ENCODE measurements at places on chromosomes 12 and 14. TPM values are rescaled to one million over a fixed set of nuclear protein-coding genes. Genes with fewer than 3 reads are reported as not detected.

The FGF6 gene
- total RNA-seq: not detected

The ERP27 gene
- not detected for total RNA-seq

The SOAT2 gene
- not detected for total RNA-seq

The SDR9C7 gene
- not detected for total RNA-seq

The HCAR3 gene
- total RNA-seq: not detected

Data from cardiac atrium fibroblast (primary cell).